ENCODE measurements at places on chromosomes 11 and 22. TPM values are rescaled to one million over a fixed set of nuclear protein-coding genes. Genes with fewer than 3 reads are reported as not detected.

CCDC34 gene
- total RNA-seq: 4.7 TPM

HTR3A gene
- not detected for total RNA-seq

PATE2 gene
- not detected for total RNA-seq

OR5M3 gene
- not detected for total RNA-seq

OR10A2 gene
- total RNA-seq: not detected

KDM4E gene
- not detected for total RNA-seq

KCNJ5 gene
- not detected for total RNA-seq

SYCE3 gene
- not detected for total RNA-seq

Measured in naive thymus-derived CD8-positive, alpha-beta T cell (primary cell).